ENCODE measurements at places on chromosomes 12 and 14.

- no peak for DNase-seq
Measured at GRCh38 chr12:130169256-130169655, 7.0 kb downstream of the FZD10 start.

DNA sequence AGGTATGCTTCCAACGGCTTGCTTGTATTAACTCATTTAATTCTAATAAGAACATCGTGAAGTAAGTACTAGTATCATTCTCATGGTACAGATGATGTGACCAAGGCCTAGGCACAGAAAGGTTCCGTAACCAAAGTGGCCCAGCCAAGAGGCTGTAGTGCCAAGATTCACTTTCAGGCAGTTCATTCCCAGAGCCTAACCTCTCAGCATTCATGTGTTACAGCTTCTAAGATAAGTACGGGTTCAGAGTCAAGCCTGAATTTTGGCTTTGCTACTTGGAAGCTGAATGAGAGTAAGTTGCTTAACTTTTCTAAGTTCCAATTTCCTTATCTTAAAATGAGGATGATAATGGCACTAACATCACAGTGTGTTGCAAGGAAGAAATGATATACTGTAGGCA is 379.9 kb downstream of the AEBP2 start:
- no peak for DNase-seq

GRCh38 chr14:76006253-76006652 is 20.7 kb downstream of the IFT43 start:
- no peak for DNase-seq

DNA sequence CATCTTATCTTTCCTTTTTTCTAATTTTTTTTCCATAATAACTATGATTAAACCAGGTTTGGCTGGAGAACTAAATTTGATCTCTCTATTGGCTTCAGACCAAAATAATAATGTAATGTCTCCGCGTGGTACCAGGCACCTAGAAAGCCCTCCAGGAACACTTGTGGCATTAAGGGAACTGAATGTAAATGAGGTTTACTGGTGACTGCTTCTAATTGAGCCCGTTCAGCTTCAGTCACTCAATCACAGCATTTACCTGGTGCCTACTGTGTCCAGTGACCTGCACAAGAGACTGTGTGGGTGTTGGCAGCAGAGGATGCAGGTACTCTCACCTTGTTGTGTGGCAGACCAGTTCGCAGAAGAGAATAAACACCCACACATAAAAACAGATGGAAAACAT is 302.5 kb downstream of the DPF3 start:
- DNase-seq, result no peak

DNA sequence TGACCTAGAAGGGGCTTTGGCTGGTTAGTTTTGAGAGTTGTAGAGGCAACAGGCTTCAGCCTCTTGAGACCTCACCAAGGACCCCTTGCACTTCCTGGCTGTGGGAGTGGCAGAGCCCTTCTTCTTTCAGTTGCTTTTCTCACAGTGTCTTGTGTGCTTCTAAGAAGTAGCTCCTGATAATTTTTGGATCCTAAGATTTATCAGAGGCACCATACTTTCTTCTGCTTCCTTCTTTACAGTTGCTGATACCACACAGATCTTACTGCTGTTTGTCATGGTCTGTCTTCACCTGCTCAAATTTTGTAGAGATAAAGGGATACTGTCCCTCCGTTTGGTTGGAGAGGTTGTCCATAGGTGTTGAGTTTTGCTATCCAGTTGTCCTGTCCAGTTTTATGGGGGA is 33.8 kb downstream of the VRK1 start:
- no peak for DNase-seq

- DNase-seq, result no peak
Measured at GRCh38 chr12:52616680-52617402, 1.5 kb downstream of the KRT73 start.

- no peak for DNase-seq
Measured at GRCh38 chr12:66555113-66555512, 123.8 kb downstream of the GRIP1 start.

- DNase-seq, result no peak
Measured at GRCh38 chr12:111768159-111768895, 1.6 kb downstream of the ALDH2 start.

GRCh38 chr12:122366685-122367475 is 55.6 kb downstream of the CLIP1 start:
- DNase-seq, result no peak

DNA sequence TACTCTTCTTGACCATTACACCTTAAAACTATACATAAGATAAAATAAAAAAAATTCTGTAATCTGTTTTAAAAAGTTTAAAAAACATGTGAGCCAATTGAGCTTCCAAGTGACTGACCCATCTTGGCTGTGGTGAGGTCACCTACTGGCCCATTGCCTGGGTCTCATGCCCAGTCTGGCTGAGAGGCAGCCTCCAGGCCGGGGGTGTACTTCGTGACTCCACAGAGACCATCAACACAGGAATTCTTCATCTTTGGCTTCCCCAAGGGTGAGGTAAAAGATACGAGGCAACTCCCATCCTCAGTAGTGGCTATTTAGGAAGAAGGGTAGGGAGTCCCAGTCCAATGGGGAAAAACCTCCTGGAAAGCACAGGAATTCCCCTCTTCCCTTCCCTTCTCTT is 113.2 kb downstream of the APAF1 start:
- DNase-seq, result no peak

DNA sequence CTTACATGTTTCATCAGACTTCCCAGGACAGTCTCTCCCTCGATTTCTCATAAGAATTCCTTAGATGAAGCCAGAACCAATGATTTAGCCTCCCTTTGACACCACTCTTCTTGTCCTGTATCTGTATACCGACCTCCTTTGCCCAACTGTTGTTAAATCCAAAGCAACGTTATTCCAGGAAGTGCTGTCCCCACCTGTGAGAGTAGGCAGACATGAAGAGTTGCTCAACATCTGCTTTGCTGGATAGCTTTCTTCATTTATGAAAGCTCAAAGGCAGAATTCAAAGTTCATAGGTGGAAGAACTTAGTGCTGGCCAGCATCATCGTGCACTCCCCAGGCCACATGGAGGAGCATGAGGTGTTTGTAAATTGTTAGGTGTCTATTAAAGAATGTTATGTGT is 55.6 kb downstream of the GTF2A1 start:
- DNase-seq, result no peak

- no peak for DNase-seq
Measured at GRCh38 chr12:67410667-67411067, 141.5 kb downstream of the CAND1 start.

DNA sequence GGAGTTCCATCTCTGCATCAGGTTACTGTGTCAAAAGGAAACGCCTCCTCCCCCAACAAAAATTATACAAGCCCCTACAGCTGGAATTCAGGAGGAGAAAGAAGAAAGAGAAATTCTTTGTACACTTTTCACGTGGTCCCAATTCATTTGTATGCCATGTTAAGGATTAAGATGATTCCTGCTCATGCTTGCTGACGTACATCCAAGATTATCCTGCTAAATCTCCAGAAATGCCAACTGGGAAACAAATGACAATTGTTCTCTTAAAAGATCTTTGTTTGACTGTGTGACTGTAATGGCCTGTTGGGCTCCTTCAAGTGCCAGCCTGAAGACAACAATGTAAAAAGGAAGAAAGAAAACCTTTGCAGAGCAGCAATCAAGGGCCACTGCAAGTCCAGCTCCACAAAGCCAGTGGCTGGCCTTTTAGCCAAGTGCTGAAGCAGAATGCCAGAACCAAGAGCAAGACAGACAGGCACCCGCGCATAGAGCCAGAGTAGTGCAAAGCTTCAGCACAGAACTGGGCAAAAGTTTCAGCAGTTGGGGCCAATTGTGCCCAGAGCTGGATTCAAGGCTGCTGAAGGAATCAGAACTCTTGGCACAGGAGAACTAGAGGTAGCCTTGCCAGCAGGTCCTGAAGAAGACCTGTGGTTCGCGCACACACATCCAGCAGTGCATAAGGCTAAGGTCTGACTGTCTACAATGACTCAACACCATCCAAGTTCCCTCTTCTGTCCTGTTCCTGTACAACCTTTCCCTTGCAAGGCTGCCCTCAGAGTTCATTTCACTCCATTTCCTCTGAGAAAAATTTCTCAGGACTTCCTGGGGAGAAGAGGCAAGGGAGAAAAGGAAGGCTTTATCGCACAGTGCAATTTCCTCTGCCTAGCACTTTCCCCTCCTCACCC is 209.7 kb upstream of the BMP4 start:
- DNase-seq, result no peak

DNA sequence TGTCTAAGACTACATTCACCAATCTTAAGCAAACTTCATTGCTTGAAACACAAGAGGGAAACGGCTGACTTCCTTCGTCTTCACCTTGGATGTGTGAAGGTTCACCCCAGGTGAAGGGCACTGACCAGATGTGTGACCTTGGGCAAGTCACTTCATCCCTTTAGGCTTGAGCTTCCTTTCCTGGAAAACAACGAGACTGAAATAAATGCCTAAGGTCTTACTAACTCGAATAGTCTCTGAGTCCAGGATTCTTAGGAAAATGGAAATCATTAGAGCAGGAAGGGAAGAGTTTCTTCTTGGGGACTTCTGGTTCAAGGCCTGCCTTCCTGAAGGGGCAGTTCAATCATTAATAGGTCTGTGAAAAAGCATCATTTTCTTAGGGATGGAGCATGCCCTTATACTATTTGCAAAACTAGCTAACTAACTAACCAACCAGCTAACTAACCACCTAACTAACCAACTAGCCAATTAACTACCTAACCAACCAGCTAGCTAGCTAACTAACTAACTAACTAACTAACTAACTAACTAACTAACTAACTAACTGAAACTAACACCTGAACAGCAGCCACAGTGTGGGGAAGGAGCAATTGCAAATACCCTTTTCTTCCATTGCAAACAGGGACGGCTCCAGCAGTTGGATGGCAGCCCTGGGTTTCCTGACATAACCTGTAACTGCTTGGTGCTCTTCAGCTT is 31.5 kb upstream of the EMP1 start:
- no peak for DNase-seq

DNA sequence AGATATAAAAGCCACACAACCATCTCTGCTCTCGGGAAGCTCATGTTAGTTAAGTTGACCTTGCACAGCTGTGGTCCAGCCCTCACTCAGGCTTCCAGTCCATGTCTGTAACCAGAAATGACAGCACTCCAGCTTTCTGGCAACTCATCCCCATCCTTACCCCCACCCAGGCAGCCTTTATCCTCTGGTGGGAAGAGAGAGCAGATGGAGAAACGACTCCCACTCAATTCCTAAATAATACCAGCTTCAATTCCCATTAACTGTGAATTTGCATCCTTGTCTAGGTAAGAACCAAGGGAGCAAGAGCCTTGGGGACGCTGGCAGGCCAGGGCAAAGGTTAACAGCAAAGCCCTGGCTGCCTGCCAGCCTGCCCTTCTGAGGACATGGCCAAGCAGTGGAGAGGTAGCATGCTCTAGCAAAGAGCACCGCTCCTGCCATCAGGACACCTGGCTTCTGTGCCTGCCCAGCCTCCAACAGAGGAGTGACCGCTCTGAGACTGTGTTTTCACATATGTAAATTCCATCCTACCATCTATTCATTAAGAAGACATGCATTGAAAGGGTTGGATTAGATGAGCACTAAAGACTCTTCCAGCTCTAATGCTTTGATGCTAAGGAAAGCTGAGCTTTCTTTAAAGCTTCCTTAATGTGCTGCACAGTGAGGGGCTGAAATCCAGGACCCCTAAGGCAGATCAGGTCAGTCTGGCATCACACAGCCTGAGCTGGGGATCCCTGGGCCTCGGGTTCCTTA is 236.1 kb downstream of the GRIN2B start:
- DNase-seq, result no peak

DNA sequence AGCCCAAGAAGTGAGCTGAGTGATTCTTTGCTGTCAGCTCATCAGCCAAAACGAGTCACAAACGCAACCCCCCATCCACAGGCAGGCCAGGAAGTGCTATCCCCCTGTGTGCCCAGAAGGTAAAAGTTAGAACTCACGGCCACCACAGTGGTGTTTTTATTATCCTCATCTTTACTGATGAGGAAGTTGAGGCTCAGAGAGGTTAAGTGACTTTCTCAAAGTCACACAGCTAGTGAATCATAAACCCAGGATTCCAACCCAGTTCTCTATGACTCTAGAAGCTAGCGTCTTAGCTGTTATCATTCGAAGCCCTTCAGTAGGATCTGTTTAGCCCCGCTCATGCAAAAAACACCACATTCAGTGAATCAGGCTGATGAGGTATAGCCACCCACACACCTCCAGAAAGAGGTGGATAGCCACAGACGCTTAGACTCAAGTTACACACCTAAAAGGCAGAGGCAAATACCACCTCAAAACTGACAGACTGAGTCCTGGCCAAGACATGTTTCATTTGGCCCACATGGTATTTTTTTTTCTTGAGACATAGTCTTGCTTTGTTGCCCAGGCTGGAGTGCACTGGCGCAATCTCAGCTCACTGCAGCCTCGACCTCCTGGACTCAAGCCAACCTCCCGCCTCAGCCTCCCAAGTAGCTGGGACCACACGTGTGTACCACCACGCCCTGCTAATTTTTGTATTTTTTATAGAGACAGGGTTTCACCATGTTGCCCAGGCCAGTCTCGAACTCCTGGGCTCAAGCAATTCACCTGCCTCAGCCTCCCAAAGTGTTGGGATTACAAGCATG is 100.7 kb downstream of the SCARB1 start:
- DNase-seq, result no peak

DNA sequence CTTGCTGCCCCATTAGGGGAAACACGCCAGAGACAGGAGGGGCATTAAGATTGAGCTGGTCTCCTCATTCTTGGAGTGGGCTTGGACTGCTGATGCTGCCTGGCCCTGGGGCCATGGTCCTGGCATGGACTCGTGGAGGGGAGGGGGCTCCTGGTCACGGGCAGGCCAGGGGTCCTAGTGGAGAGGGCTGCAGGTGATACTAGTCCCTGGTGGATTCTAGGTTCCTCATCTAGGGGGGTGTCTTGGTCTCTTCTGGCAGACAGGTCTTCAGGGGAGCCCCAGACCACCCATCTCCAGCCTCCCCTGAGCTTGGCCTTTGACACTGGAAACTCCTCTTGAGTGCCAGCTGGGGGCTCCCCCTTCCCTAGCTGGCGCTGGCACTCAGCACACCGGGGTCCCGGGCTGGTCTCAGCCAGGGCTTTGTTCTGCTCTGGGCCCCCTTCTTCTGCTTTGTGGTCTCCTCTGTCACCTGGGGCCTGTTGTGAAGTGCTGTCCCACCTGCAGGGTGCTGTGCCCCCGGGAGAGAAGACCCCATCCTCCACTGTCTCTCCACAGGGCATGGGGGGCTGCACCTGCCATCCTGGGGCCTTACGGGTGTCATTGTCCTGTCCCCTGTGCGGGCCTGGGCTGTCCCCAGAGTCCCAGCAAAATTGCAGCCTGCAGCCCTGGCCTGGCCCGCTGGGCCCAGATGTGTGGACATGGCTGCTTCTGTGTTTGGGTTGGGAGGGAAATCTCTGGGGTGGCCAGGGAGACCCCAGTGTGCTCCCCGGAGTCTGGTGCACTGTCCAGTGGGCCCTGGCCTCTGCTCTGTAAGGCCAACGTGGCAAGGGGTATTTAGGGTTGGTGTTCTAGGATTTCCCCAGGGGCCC is 2.3 kb downstream of the KIF26A start:
- DNase-seq, result no peak

DNA sequence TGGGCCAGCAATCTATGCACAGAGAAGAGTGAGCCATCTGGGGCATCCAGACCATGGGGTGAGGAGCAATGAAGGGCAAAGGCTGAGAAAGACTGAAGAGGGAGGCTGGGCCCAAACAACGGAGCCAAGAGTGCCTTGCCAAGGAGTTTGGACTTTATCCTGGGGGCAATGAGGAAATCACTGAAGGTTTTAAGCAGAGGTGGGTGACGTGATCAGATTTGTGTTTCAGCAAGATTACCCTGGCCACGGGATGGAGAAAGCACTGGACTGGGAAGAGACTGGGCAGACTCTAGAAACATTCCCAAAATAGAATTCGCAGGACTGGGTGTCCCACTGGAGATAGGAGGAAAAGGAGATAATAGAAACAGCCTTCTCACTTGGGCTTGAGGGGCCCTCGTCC is 65.3 kb downstream of the DPF3 start:
- DNase-seq, result no peak
